NCI-H2227 treated with DMSO at 0.1 percent for 48 hours (cell line): ENCODE measurements at places on chromosomes 12 and 14.

- DNase-seq = no peak
These were observed 6.9 kb downstream of the FLRT2 start for GRCh38 chr14:85536833-85537190.

DNA sequence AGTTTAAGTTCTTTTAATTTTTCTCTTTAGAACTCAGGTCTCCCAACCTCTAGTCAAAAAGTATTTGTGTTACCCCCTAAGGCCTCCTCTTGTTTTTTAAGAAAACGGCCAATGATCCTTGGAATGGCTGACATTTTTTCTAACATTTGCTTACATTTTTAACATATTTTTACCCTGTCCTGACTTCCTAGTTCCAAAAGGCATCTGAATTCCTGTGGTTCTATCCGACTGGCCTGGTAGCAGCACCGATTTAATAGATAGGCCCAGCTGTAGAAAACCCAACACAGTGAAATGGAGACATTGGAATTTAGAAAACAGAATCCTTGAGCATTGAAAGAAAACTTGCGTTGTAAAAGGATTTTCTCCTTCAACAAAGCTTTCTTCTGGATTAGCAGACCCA lies 134.7 kb upstream of the GSC start:
- DNase-seq = no peak

DNA sequence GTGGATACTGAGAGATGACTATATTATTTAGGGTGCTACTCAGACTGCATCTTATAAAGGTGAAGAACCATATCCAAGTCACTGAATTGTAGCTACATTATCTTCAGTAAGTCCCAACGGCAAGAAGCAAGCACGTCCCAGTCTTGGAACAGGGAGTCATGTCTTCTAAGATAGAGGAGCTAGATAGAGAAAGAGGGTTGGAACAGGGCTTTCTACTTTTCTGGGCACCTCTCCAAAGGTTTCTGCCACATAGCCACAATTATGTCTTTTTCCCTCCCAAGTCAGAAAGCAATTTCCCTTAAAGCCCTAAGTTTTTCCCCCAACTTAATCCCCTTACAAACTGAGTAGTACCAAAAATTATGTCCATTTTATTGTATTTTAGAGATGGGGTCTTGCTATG lies 22.4 kb downstream of the MAPK1IP1L start:
- no peak for DNase-seq

- no peak for DNase-seq
These were observed 229.7 kb upstream of the GARIN2 start for GRCh38 chr14:66959437-66960050.

DNA sequence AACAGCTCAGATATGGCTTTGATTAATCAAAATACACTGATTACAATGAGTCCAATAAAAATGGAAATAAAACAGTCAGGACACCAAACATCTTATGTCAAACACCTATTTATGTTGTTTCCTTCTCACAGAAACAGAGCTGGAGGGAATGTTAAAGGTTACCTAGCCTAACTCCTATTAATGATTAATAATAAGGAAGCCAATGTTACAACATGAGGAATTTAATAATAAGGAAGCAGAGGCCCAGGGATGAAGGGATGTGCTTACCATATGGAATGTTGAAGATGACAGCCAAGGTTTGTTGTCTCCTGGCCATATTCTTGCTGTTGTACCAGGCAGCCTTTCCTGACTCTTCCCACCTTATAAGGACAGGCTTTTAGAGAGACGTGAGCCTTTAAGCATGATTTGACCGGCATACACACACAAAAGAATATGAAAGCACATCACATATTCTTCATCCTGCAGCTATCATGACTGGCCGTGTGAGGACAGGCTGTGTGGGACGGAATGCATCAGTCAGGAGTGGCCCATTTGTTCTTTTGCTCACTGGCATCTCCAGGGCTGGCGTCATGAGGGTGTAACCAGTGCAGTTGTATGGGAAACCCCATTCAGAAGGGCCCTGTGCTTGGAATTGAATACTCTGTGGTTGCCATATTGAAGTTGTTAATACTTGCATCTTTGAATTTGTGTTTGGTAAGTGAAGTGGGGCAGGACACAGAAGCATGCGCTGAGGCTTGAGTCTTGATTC lies 3.1 kb upstream of the GPRC5D start:
- DNase-seq = no peak

DNA sequence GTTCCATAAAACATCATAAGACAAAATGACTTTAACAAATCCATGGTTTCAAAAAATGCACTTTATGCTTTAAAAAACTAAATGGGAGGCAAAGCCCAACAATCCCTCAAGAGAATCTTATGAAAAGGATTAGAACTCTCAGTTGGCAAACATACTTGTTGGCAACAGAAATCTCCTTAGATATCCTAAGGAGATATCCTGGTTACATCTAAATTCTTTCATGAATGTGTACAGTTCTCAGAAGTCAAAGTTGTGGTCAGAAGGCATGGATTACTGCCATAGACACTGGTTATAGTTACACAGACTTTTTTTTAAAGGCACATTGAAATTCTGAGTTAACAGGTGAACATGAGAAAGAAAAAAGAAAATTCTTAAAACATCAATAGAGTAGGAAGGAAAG lies 17.5 kb upstream of the ISM2 start:
- no peak for DNase-seq

DNA sequence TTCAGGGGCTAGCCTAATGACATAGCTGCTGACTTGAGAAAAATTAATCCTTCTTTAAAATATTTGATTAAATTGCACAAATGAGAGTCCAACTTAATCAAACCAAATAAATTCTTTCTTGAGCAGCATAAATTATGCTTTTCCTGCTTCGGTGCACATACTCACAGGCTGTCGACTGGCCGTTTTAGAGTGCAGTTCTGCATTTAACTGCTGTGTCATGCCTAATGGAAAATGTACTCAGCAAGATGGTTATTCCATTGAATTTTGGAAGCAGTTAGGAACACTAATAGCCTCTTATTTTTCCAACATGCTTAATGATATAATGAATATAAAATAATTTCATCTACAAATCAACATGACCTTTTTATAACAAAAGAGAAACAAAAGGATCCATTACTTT lies 266.1 kb upstream of the LRIG3 start:
- no peak for DNase-seq

DNA sequence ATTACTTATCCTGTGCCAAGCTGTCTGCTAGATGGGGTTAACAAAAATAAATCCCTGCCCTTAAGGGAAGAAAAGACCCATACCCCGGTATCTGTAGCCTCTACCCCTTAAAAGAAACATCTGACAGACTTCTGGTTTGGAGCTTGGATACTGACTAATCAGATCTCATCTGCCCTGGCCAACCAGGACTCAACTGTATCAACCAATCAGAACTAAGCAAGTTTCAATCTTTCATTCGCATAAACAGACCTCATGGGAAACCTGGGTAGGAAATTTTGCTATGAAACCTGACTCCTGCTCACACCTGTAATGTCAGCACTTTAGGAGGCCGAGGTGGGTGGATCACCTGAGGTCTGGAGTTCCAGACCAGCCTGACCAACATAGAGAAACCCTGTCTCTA lies 26.4 kb upstream of the PRMT8 start:
- DNase-seq = no peak
